HFF-Myc (cell line): ENCODE measurements at places on chromosomes 5 and 9.

GRCh38 chr5:22842574-22842973 lies 10.6 kb downstream of the CDH12 start:
- DNase-seq, result no peak

GRCh38 chr5:131481569-131481968 lies 153.5 kb downstream of the RAPGEF6 start:
- no peak for DNase-seq

DNA sequence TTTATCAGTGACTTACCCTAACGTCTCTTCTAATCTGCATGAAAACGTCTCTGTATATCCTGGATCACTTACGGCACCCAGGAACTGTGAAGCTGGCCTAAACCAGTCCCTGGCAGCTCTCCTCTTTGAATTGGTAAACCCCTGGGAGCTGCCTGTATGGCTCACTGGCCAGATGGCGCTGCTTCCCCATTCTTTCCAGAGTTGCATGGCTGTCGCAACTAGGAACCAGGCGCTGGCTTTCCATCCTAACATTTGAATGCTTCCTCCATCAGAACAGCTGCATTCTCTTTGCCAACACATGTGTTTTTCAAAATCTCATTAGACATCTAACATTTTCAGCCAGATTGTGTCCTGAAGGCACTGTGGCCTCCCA lies 8.0 kb upstream of the PCA3 start:
- DNase-seq, result peak; percentile 22

DNA sequence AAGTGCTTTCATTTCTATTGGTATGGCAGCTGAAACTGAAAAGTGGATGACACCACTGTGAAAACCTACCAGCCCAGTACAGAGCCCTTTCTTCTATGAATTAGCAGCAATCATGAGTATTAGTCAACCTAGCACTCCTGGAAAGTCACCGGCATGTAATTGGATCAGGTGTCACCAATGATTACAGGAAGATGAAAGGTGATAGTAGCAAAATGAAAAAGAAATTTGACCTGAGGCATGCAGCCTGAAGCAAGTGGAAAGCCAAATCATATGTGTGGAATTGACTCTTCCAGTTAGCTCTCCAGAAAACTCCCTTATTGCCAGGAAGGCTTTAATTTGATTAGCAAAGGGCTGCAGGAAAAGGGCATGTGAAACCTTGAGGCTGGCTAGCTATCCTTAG lies 81.2 kb upstream of the NAA35 start:
- no peak for DNase-seq
